ENCODE measurements at places on chromosomes 3 and 15.

DNA sequence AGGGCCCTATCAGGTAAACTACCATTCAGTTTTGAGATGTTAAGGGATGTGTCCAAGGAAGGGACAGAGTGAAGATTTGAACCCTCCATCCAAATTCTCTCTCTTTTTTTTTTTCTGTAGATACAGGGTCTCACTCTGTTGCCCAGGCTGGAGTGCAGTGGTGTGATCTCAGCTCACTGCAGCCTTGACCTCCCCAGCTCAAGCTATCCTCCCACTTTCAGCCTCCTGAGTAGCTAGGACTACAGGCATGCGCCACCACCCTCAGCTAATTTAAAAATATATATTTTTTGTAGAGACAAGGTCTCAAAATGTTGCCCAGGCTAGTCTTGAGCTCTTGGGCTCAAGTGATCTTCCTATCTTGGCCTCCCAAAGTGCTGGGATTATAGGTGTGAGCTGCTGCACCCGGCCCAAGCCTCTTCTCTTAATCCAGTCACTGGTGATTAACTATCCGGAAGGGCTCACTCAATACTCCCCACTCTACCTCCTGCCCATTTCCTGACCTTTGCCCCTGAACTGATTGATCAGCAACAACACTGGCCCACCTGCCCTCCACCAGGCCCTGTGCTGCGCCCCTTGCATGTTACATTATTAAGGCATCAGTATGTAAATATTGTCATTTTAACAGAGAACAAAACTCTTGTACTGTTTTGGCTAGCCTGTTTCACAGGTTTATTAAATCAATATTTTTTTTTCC is 164.7 kb downstream of the CTNNB1 start:
- DNase-seq = no peak

DNA sequence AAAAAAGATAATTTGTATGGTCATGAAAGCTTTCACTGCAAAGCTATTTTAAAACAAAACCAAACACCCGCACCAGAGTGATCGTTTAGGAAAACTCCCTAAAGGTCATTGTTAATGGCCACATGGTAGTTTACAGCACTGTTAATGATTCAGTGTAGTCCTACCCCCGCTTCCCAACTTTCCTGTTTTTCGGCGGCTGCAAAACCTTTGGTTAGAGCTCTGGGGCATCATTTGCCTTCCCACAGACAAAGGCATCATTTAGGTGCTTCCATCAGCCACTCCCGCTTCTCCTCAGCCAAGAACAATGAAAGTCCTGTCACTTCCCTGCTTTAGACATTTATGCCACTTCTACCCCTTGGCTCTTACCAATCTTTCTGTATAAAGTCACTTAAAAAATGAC is 10.6 kb downstream of the MELTF start:
- no peak for DNase-seq

DNA sequence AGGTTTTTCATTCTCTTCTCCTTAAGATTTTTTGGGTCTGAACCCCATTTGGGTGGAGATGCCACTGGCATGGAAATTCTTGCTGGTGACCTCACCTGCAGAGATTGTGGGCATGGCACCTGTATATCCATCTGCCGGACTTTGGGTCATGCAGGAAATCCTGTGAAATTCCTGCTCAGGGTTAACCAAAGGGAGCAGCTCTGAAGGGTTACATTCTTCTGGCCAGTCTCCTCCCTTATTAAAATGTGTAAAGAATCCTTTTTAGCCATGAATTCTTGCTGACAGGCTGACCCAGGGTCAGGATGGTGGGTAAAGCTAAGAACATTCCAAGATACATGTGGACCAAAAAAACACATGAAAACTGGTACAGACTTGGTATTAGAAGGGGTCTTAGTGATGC is 27.4 kb downstream of the ARHGEF26 start:
- DNase-seq = no peak

- no peak for DNase-seq
Measured at GRCh38 chr15:62783303-62783957, 259.1 kb upstream of the TPM1 start.

GRCh38 chr15:101151288-101151687 is 100.6 kb downstream of the CHSY1 start:
- DNase-seq = no peak
